AG04450 (cell line): ENCODE measurements at places on chromosomes 13 and 19.

GRCh38 chr13:40311356-40312101, 354.9 kb downstream of the FOXO1 start:
- DNase-seq = no peak

DNA sequence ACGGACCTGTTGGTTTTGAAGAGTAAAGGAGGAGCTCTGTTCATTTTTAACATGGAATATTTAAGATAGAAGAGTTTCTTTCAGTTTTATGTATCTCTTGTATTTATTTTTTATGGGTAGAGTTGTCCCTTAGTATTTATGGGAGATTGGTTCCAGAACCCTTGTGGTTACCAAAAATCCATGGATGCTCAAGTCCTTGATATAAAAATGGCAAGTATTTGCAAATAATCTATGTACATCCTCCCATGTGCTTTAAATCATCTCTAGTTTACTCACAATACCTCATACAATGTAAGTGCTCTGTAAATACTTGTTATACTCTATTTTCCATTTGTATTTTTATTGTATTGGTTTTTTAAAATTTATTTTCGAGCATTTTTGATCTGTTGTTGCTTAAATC, 63.1 kb downstream of the TM9SF2 start:
- DNase-seq = no peak

GRCh38 chr19:13120031-13120430, 2.0 kb downstream of the NACC1 start:
- no peak for DNase-seq

DNA sequence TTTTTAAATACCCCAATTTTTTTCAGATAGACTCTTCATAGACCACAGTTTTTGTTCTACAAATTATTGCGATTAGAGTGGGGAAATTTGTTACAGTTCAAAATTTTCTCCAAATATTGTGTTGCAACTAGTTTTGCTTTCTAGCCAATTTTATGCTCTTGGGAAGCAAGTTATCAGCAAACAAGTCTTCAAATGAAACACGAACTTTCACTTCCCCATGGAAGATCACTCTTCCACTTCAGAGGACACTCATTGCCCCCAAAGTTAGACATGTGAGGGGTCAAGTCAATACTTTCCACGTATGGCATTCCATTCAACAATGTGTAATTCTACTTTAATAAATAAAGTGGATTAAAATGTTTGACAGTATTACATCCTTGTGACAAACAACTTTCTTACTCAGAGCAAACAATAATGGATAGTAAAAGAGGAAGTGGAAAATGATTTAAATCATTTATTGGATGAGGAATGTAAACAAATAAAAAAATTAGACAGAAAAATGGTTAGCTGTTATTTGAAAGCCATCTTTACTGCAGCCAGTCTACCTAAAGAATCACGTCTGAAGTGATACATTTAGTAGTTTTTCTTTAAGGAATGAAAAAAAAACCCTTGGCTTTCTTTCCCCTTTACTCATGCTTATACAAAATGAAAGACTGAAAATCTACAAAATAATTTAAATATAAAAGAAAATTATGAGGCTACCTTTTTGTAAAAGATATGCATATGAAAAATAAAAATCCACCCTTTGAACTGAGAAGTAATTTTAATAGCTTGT, 41.2 kb upstream of the TNFSF11 start:
- no peak for DNase-seq

DNA sequence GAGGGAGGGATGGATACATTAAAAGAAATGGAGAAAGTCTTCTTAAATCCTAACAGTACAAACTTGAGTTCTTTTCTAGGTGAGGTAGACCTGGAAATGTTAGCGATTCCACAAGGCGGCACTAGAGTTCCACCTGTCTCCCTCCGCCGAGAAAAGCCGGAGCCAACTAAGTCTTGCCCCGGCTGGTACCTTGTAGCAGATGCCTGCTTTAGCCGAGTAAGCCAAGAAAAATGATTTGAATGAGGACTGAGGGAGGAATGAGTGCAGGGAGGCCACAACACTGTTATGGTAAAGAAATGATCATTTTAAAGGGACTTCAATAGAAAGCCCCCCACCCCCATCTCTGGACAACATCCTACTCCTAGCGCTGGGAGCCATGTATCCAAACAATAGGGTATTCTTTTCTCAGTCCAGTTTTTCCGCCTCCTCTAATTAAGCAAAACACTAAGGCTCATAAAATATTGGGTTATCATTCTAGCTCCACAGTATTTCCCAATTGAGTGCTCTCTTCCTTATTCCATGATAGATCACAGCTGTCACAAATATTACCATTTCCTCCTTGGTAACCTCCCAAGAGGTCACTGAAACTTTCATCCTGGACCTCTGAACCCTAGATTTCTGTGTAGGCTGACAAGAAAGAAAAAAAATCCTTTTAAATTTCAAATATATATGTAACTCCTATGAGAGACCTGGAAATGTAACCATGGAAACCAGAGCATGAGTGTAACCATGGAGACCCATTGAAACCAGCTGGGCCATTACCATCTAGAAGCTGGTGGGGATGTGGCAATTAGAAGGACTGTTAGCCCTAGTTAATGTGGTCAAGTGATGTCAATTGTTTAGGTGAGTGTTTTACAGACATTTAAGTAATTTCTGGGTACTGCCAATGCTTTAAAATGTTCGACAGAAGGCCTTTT, 58.3 kb downstream of the GPALPP1 start:
- peak; percentile 74 for DNase-seq

GRCh38 chr13:77563111-77563510, 27.6 kb downstream of the SCEL start:
- no peak for DNase-seq

GRCh38 chr19:33771384-33772101, 25.1 kb upstream of the KCTD15 start:
- DNase-seq = peak; percentile 18

- DNase-seq = no peak
Observed at GRCh38 chr13:109673477-109673876, 112.9 kb downstream of the IRS2 start.

DNA sequence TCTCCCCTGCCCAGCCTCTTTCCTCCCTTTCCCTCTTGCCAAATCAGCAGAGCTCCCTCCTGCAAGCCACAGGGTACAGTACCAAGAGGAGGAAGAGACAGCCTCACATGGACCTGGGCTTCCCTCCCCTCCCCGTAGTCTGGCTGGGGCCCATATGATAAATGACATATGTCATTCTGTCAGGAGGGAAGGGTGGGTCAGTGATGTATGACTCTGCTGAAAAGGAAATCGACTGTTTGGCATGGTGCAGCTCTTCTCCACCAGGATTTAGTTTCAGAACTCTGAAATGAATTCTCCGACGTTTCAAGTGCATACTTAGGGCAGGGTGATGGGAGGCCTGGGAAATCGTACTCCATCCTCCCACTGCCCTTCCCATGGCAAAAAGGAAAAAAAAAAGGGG, 9.8 kb downstream of the TSHZ3 start:
- no peak for DNase-seq

DNA sequence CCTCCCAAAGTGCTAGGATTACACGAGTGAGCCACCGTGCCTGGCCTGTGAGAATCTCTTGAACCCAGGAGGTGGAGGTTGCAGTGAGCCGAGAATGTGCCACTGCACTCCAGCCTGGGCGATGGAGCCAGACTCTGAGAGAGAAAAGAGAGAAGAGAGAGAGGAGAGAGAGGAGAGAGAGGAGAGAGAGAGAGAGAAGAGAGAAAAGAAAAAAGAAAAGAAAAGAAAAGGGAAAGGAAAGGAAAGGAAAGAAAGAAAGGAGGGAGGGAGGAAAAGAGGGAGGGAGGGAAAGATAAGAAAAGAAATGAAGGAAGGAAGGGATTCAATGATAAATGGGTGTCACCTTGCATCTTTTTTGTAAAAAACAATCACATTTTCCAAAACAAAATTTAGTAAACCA, 23.0 kb upstream of the PSPC1 start:
- DNase-seq = no peak

GRCh38 chr19:13206587-13206986, 56.4 kb downstream of the IER2 start:
- no peak for DNase-seq

DNA sequence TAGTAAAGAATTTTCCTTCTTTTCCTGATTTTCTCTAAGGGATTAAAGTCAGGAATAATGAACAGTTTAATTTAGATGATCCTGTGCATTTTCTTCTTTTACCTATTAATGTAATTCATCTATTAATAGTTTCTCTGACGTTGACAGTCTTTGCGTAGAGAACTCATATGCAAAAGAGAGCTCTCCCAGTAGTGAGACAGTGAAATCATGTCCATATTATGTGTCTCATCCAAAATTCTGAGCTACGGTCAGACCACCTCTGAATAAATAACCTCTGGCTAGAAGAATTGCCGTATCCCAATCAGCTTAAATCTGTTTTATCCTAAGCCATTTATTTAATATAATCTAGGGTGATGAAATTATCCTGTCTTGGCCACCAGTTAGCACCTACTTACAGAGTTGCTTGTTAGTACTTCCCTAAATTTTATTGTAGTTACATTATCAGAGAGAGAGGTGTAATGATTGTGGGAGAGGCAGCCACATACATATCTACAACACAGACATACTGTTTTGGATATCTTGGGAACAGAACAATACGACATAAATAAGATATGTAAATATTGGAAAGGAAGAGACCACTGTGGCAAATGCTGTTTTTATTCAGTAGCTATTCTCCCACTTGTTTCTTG, 30.7 kb downstream of the PDS5B start:
- DNase-seq = no peak

DNA sequence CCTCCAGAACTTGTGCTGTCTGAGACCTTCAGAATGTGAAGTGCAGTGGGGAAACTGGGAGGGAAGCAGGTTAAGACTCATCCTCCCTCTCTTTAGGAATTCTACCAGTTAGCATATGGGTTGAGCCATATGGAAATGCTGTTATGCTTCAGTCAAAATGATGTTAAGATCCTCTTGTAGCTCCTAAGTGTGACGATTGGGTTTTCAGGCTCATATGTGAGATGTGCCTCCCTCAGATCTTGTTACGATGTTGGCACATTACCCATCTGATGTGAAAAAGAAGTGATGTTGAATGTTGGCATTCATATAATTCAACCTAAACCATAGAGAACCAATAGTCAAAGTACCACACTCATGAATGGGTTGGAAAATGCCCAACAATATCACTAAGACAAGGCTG, 67.8 kb upstream of the IPO5 start:
- DNase-seq = no peak

DNA sequence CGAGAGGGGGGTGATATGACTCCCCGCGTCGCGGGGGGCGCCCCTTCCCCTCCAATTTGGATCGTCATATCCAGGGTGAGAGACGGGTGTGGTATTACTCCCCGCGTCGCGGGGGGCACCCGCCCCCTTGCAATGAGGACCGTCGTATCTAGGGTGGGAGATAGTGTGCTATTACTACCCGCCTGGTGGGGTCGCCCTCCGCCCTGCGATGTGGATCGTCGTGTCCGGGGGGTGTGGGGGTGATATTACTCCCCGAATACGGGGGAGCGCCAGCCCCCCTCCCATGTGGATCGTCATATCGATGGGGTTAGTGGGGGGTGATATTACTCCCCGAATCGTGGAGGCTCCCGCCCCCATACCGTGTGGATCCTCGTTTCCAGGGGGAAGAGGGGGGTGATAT, 29.2 kb upstream of the RGCC start:
- no peak for DNase-seq

GRCh38 chr13:108137176-108137575, 78.2 kb downstream of the LIG4 start:
- no peak for DNase-seq

DNA sequence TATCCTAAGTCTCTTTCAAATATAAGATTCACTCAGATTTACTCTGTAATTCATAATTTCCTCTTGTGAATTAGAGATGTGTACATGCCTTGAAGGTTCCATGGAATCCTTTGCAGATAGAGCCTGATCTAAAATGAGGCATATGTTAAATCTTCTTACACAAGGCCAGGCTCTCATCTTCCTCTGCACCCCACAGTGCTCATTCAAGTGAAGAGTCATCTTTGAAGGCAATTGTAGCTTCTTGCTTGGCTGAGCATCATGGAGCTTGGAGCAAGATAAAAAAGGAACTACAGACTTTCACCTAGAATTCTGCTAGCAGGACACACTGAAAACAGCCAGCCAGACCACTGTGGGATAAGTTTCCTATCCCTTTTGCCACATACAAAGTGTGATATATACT, 566.4 kb downstream of the PCDH9 start:
- no peak for DNase-seq

GRCh38 chr19:44657211-44657921, 13.7 kb downstream of the PVR start:
- no peak for DNase-seq

DNA sequence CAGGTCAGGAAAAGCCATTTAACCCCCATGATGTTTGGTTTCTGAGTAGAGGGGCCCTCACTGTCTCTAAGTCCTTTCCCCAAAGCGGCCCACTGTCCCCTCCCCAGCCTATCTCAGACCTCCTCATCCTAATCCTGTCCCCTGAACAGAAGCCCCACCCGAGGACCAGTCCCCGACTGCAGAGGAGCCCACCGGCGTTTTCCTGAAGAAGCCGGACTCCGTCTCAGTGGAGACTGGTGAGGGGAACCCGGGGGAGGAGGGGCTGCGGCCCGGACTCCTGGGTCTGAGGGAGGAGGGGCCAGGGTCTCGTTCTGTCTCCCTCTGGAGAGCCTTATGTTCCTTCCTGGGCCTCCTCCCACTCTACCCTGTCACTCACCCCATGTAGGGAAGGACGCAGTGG, 2.9 kb downstream of the MYBPC2 start:
- no peak for DNase-seq

- no peak for DNase-seq
Observed at GRCh38 chr19:39046037-39046821, 13.9 kb upstream of the FBXO27 start.

DNA sequence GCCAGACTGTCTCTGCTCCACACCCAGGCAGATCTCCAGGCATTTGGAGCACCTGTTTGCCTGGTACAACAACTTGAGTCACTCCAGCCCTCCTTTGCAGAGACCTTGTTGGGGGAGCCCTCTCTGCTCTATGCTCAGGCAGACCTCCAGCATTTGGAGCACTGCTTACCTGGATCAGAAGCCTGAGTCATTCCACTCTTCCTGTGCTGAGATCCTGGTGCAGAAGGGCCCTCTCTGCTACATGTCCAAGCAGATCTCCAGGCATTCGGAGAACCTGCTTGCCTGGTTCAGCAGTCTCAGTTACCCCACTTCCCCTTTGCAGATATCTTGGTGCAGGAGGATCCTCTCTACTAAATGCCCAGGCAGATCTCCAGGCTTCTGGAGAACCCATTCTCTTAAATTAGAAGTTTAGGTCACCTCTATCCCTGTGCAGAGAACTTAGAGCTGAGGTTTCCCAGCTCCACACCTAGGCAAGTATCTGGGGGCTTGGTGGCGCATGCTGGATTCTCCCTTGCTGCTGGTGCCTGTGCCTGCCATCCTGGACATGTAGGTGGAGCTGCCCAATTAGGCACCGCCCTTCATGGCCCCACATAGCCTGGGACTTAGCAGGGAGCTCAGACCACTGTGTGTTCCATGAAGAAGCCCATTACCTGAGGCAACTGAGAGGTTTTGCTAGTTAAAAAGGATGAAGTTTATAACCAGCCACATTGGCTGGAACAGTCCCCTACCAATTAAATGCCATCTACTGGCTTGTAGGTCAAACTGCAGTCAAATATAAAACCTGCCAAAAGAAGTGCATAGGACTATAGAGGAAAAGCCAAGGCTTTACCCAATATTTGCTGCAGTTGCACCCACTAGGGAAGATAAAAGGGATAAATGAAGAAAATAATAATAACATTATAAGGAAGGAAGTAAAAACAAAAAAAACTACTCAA, 97.6 kb upstream of the SLITRK6 start:
- DNase-seq = no peak

GRCh38 chr13:101556676-101557123, 104.2 kb downstream of the ITGBL1 start:
- no peak for DNase-seq
